Neural crest cell (in vitro differentiated cells): ENCODE measurements at places on chromosomes 12 and 14. TPM values are rescaled to one million over a fixed set of nuclear protein-coding genes. Genes with fewer than 3 reads are reported as not detected.

DNA sequence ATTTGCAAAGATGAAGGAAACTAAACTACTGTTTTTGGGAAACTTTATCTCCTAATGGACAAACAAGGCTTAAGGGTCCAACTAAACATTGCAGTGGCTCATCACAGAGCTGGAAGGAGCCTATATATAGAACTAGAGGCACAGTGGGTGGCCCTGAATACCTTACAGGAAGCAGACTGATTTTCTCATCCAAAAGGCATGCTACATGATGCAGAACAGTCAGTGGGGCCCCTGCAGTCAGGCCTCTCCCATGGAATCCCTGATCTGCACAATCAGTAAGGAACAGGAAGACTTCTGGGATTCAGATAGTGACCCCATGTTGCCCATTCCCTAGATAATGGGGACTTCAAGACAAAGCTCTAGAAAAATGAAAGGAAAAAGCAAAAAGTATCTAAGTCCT lies 1.9 kb upstream of the LLPH start:
- no peaks in the 10 kb centered on the region for H3K27me3 ChIP-seq
- no peak for DNase-seq
- H3K27ac ChIP-seq: peak overlapping the region; percentile 35
- H3K4me1 ChIP-seq: peaks cover 33% of the 10 kb centered on the region
- peak overlapping the region; percentile 98 for H3K4me3 ChIP-seq

GRCh38 chr12:131152587-131152986 lies 198.9 kb downstream of the ADGRD1 start:
- no peak overlapping the region for H3K4me3 ChIP-seq
- peak overlapping the region; percentile 90 for H3K27ac ChIP-seq
- H3K27me3 ChIP-seq: no peaks in the 10 kb centered on the region
- no peaks in the 10 kb centered on the region for H3K4me1 ChIP-seq
- no peak for DNase-seq

- no peak overlapping the region for H3K4me3 ChIP-seq
- no peak for DNase-seq
- peak overlapping the region; percentile 20 for H3K27ac ChIP-seq
- peaks cover 3% of the 10 kb centered on the region for H3K36me3 ChIP-seq
- no peaks in the 10 kb centered on the region for H3K27me3 ChIP-seq
Measured at GRCh38 chr12:69846976-69847375, 21.9 kb downstream of the MYRFL start.

GRCh38 chr14:62939970-62940369 lies 105.3 kb downstream of the KCNH5 start:
- no peaks in the 10 kb centered on the region for H3K27me3 ChIP-seq
- H3K4me1 ChIP-seq: no peaks in the 10 kb centered on the region
- DNase-seq: no peak
- H3K4me3 ChIP-seq: no peak overlapping the region

DNA sequence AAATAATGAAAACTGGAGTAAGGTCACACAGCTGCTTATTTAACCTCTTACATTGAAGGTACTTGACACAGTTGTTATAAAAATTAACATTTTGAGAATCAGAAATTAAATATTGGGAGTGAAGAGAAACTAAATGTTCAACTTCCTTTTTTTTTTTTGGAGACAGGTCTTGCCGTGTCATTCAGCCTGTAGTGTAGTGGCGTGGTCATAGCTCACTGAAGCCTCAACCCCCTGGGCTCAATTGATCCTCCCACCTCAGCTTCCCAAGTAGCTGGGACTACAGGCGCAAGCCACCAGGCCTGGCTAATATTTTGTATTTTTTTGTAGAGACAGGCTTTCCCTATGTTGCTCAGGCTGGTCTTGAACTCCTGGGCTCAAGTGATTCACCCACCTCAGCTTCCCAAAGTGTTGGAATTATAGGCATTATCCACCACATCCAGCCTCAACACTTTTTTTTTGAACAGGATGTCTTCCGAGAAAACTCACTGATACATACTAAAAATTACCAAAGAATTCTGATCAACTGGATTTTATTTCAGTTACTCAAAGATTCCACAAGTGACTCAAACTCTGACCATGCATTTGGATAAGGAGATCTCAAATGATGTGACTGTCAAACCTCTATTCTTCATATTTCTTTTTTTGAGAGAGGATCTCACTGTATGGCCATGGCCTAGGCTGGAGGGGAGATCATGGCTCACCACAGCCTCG lies 35.4 kb downstream of the SGPP1 start:
- no peaks in the 10 kb centered on the region for H3K27me3 ChIP-seq
- DNase-seq: no peak
- H3K4me3 ChIP-seq: no peak overlapping the region
- H3K36me3 ChIP-seq: peaks cover 8% of the 10 kb centered on the region

DNA sequence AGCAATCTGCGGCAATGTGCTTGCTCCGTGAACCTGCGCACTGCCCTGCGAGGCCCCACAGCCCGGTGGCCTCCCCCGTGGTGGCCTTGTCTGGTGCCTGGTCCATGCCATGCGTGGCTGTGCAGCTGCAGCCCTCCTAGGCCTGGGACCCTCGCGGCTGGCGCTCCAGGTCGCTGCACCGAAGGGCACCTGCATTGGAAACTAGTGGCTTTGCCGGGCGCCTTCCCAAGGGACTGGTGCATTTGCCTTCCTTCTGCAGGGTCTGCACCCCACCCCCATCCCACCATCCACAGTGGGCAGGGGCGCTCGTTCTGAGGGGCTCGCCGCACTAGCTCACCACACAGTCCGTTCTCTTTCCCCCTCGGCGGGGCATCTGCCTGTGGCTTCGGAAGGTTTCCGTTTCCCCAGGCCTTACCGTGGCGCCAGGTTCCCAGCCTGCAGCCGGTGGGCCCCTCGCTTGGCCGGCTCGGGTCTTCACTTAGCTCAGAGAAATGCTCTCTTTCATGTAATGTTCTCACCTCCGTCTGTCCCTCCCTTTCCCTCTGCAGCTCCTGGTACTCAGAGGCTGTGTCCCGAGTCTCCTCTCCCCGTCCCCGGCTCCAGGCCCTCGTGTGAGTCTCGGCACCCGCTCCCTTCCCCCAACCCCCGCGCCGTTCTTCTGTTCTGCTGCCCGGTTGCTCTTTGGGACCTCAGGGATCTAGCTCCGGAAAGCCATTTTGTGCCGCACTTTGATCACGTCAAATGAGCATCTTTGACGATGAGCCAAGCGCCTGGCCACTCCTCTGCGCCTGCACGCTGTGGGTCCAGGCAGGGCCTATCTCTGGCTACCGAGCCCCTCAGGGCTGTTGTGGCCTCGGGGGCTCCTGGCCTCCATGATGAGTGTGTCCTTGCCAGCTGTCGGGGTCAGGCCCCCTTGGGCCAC lies 31.9 kb downstream of the JAG2 start:
- no peaks in the 10 kb centered on the region for H3K4me1 ChIP-seq
- H3K27me3 ChIP-seq: peaks cover 9% of the 10 kb centered on the region
- H3K27ac ChIP-seq: no peak overlapping the region
- DNase-seq: no peak

DNA sequence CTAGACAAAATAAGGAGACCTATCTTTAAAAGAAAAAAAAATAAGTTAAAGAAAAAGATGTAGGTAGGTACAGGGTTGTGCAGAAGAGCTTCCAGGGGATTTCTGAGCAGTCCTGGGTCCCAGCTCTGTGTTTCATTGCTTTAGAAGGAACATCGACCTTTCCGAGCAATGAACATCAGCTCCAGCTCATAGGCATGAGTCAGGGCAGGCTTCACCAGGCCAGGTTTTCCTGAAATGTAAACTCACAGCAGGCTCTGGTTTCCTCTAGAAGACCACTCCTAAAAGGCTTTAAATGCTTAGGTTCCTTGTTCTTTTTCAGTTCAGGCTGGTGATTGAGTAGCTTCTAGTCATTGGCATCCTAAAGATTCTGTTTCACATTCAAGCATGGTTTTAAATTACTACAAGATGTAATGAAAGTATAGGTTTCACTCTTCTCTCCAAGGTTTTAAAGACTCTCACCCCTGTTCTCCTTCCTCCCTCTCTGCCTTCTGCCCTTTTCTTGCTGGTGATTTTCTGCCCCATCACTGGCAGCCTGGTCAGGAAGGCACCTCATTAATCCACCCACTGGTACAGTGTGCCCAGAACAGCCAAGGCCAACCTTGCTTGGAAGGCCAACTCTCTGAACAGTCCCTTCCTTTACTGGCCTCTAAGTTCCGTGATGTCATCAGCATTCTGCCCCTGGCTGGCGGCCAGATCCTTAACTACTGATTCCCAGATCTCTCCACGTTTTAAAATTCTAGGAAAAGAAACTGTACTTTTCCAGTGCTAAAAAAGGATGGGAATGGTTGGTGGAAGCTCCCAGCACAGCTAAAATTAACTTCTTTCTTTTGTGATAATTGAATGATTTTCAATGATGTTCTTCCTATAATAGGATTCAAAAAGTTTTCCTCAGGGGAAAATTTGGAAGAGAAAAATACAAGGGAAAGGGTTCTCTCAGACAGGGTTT lies 109.4 kb upstream of the HIF1A start:
- H3K4me3 ChIP-seq: no peak overlapping the region
- no peaks in the 10 kb centered on the region for H3K36me3 ChIP-seq
- H3K4me1 ChIP-seq: no peaks in the 10 kb centered on the region
- no peak for DNase-seq

DNA sequence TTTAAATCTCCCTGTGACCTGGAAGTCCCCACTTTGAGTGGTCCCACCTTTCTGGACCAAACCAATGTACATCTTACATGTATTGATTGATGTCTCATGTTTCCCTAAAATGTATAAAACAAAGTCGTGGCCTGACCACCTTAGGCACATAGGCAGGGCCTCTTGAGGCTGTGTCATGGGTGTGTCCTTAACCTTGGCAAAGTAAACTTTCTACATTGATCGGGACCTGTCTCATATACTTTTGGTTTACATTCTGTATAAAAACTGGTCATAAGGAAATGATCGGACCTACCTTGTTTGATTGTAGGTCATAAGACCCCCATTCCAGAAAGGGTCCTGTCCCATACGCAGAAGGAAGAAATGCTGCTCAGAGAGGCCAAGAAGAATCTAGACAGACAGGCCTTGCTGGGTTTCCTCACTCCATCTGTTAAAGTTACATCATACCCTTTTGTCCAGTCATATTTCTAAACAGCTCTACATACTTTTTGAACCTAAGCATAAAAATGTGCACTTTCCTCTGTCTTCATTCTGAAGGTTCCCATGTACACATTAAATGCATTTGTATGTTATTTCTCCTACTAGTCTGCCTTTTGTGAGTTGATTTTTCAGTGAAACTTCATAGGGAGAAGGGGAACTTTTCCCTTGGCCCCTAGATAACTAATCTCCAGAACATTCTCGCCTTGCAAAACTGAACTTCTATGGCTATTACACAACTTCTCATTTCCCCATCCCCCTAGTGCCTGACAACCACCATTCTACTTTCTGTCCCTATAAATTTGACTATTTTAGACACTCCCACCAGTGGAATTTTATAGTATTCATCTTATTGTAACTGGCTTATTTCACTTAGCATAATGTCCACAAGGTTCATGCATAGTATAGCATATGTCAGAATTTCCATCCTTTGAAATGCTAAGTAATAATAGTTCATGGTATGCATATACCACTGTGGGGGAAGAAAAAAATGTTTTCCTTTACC lies 30.2 kb upstream of the CPM start:
- no peaks in the 10 kb centered on the region for H3K36me3 ChIP-seq
- H3K4me3 ChIP-seq: no peak overlapping the region
- no peak for DNase-seq
- H3K4me1 ChIP-seq: peaks cover 13% of the 10 kb centered on the region
- H3K27me3 ChIP-seq: no peaks in the 10 kb centered on the region

GRCh38 chr14:69695322-69696203 lies 71.4 kb upstream of the SRSF5 start:
- no peaks in the 10 kb centered on the region for H3K27me3 ChIP-seq
- H3K4me1 ChIP-seq: peaks cover 51% of the 10 kb centered on the region
- no peak overlapping the region for H3K4me3 ChIP-seq
- H3K27ac ChIP-seq: peak overlapping the region; percentile 14
- H3K36me3 ChIP-seq: no peaks in the 10 kb centered on the region

DNA sequence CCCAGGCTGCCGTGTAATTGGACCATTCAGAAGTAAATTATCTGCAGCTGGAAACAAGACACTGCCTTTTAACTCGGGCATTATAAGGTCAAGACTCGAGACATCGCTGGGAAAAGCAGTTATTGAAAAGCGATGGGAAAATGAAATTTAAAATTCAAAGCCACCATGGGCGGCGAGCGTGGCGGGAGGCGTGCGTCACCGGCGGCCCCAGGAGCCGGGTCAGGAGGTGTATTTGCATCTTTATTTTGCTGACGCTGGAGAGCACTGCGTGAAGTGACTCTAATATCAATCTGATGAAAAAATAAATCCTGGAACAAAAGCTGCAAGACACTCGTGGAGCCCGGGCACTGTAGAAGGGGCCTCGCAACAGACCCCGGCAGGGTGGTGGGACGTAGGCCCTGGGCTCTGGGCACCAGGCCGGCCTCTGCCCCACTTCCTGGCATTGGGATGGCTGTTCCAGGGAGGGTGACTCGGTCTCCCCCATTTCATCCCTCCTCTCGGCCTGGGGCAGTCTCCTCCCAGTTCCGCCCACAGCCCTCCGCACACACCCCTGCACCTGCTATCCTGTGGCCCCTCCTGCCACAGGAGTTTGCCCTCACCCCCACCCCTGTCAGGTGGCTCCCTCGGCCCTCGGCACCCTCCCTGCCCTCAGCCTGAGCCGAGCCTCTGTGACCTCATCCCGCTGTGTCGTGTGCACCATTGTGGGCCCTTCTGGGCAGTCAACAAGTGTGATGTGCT lies 196.2 kb downstream of the KIF26A start:
- no peak overlapping the region for H3K4me3 ChIP-seq
- H3K27ac ChIP-seq: no peak overlapping the region
- DNase-seq: no peak
- H3K4me1 ChIP-seq: peaks cover 4% of the 10 kb centered on the region
- H3K27me3 ChIP-seq: peaks cover 45% of the 10 kb centered on the region

The CCDC197 gene
- total RNA-seq: not detected in 2 replicates

The RILPL1 gene
- 23.5 and 24.9 TPM in 2 replicates for total RNA-seq

The LYZ gene
- total RNA-seq: 0.26 TPM in 1 of 2 replicates, not detected in the other

The KRT75 gene
- total RNA-seq: not detected in 2 replicates
